ENCODE measurements at places on chromosomes 11 and 22.

- no peak for DNase-seq
Measured at GRCh38 chr11:76163289-76163880, 42.9 kb downstream of the WNT11 start.

DNA sequence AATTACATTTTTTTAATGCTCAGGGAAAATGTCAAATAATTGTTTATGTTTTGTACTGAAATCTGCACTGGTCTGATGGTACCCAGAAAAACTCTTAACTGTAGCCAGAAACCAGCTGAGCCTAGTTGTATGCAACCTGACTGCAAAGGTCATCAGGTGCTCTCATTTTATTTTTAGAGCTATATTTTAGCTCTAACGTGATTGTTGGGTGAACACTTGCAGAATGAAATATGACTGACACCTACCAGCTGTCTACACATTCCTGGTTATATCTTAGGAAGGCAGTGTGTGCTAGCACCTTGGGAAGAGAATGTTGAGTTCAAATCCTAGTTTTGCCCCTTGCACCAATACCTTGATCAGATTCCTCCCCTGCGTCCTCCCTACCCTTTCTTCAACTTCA is 23.6 kb downstream of the PTPRJ start:
- DNase-seq: no peak

- DNase-seq: no peak
Measured at GRCh38 chr11:75349521-75350116, 1.8 kb downstream of the ARRB1 start.

DNA sequence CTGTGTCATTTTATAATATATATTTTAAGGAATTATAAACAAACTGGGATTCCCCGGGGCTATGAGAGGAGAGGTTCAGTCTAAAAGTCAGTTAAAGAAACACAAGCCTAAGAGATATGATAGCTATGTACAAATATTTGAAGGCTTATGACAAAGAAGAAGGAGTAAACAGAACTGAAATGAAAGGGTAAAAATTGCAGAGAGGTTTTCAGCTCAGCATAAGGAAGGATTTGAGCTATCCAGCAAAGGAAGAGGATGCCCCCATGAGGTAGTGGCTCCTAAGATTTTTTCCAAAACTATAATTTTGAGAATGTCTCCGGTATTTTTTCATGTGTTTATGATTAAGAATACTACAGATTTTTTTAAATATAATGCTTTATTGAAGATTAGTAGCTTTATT is 57.9 kb upstream of the ANGPTL5 start:
- DNase-seq: no peak

- DNase-seq: no peak
Measured at GRCh38 chr22:22569218-22569617, 10.2 kb upstream of the PRAME start.

DNA sequence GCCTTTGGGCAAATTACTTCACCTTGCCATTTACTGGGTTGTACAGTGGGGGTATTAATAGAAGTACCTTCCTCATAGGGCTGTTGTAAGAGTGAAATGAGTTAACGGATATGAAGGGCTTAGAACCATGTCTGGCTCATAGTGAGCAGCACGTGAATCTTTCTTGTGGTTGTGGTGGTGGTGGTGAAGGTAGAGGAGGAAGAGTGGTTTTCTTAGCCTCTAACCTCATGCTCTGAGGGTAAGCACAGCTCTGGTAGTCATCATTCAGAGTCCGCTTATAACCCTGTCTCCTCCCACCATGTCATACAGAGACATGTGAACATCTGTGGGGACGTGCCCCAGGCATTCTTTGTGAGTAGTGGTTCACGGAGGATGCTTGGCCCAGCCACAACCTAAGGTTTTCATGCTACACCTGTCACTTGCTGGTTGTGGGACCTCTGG is 43.6 kb downstream of the TEAD1 start:
- DNase-seq: no peak

DNA sequence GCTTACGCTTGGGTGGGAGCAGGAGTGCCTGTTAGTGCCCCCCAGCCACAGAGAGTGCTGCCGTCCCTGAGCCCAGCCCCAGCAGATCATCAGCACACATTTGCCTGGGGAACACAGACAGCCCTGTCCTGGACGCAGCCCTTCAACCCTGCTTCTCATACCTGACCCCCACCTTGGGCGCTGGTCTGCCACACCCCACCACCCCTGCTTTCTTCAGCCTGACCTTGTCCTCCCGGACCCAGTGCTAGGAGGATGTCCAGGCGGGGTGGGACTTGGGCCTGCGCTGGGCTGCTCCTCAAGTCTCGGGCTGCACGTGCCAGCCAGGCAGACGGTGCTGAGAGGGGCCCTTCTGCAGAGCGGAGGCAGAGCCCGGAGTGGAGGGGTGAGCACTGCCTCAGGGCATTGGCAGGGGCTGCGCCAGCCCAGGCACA is 119.2 kb downstream of the KCNQ1OT1 start:
- DNase-seq: no peak
